ENCODE measurements at places on chromosomes 4 and X.

- DNase-seq, result no peak
Observed at GRCh38 chr4:169243825-169244609, 26.7 kb downstream of the SH3RF1 start.

DNA sequence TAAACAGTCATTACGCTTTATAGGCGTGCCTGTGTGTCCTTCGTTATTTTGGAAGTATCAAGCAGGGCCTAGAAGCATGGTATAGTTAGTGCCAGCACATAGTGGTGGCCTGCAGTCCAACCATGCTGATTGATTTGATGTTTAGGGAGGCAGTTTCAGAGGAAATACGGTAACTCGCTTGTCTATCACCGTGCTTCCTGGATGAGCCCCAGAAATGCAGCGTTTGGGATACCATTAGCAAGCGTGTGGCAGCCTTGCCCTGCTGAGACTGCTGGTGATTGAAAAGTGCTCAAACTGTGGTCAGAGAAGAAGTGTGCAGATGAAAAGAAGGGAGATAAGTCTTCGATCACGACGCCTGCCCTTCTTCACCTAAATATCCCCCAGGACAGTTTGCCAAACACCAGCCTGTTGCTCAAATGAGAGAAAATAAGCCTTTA, 158.4 kb downstream of the CHIC2 start:
- no peak for DNase-seq

GRCh38 chr4:955931-956381, 17.4 kb downstream of the DGKQ start:
- no peak for DNase-seq

- DNase-seq, result no peak
Observed at GRCh38 chr4:79688691-79689090, 280.7 kb upstream of the GK2 start.

- DNase-seq, result peak; percentile 37
Observed at GRCh38 chr4:168631241-168632162, 134.7 kb downstream of the PALLD start.

DNA sequence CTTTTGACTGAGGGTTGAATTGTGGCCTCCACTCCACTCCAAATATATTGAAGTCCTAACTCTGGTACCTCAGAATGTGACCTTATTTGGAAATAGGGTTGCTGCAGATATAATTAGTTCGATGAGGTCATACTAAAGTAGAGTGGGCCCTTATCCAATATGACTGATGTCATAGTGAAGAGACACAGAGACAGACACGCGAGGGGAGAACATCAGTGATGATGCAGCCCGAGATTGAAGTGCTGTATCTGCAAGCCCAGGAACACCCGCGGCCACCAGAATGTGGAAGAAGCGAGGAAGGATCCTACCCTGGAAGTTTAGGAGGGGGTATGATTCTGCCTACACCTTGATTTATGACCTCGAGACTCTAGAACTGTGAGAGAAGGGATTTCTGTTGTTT, 279.0 kb downstream of the ANKRD50 start:
- no peak for DNase-seq

- no peak for DNase-seq
Observed at GRCh38 chr4:35966566-35966965, 277.7 kb downstream of the ARAP2 start.

GRCh38 chr4:115763051-115763450, 649.6 kb upstream of the NDST4 start:
- no peak for DNase-seq

GRCh38 chrX:97909245-97909644, 1025.5 kb downstream of the RPA4 start:
- no peak for DNase-seq

- DNase-seq, result no peak
Observed at GRCh38 chrX:65300104-65300809, 234.3 kb downstream of the LAS1L start.

All from stimulated activated CD4-positive, alpha-beta T cell treated with anti-CD3 and anti-CD28 coated beads, Interleukin-2, amount 100 ng/mL, for 24 hours (primary cell).